ENCODE measurements at places on chromosomes 6 and 20. TPM values are rescaled to one million over a fixed set of nuclear protein-coding genes. Genes with fewer than 3 reads are reported as not detected.

WRNIP1 gene
- total RNA-seq = 58.7 TPM

DNA sequence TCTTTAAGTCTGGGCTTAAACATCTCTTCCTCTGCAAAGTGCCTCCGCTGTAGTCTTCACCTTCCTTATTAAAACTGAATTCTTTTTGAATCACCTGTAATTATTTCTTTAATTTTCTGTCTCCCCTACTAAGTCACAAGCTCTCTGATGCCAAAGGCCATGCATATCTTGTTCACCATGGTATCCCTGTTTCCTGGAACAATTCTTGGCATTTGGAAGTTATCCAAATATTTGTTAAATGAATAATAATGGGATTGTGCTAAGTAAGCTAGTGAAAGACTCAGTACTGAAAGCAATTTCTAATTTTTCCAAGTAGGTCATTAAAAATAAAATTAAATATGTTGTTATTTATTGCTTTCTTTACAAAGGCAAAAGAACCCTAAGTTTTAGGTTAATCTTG, 12.2 kb downstream of the SNAP91 start:
- DNase-seq = no peak

RAB32 gene
- total RNA-seq = 0.51 TPM

MAP7 gene
- 0.51 TPM for total RNA-seq

- DNase-seq = no peak
Measured at GRCh38 chr20:6956056-6956455, 188.6 kb downstream of the BMP2 start.

- DNase-seq = no peak
Measured at GRCh38 chr6:91082311-91082832, 495.5 kb upstream of the MAP3K7 start.

GRCh38 chr20:61957961-61958715, 107.5 kb downstream of the TAF4 start:
- no peak for DNase-seq

GPX5 gene
- not detected for total RNA-seq

GRCh38 chr6:165218829-165219228, 90.6 kb downstream of the C6orf118 start:
- DNase-seq = no peak

DNA sequence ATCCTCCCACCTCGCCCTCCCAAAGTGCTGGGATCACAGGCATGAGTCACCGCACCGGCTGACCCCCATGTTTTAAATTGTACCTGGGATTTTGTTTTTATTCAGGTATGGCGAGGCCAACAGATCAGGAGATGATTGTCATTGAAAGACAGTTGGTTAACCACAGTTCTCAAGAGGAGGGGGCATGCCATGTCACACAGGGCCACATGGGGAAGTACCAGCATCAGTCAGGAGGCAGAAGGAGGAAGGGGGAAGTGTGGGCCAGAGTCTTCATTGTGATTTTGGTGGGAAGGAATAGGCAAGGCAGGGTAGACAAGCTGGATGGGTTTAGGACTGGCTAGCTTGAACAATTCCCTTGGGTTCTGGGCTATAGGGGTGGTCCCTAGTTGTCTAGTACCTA, 9.9 kb upstream of the MMP9 start:
- DNase-seq = no peak

DNA sequence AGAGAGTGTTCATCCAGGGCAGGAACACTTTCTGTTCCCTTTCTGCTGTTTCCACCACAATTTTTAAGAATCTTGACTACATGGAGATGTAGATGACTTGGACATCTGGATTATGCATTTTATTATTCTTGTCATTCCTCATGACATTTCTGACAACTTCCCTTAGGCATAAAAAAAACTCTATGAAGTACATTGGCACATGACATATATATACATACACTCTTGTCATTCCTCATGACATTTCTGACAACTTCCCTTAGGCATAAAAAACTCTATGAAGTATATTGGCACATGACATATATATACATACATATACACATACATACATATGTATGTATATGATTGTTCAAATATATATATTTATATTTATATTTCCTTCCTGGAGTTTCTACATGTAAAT, 531.5 kb downstream of the COL12A1 start:
- DNase-seq = no peak

DNA sequence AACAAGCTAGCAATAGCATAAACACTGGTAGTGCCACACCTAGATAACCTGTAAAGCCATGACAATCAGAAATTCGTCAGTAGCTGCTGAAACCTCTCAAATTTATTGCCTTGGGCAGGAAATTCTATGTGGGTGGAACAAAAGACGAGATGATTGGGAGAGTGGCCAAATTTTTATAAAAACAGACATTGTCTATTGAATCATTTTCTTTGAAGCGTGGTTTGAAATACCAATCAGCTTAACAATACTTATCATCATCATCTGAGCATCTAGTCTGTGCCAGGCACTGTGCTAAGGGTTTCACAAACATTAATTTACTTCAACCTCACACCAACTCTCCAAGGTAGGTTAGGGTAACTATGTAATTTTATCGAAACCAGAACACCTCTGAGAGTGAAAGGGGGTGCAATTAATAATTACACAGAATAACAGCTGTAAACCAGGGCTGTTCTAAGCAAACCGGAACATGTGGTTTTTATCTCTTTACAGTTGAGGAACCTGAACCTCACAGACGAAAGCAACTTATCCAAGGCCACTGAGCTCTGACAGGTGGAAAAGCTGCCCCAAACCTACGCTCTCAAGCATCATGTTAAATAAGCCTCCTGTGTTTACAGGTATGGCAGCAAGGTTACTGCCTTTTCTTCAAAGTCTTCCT, 43.4 kb downstream of the NHSL1 start:
- peak; percentile 70 for DNase-seq

DNA sequence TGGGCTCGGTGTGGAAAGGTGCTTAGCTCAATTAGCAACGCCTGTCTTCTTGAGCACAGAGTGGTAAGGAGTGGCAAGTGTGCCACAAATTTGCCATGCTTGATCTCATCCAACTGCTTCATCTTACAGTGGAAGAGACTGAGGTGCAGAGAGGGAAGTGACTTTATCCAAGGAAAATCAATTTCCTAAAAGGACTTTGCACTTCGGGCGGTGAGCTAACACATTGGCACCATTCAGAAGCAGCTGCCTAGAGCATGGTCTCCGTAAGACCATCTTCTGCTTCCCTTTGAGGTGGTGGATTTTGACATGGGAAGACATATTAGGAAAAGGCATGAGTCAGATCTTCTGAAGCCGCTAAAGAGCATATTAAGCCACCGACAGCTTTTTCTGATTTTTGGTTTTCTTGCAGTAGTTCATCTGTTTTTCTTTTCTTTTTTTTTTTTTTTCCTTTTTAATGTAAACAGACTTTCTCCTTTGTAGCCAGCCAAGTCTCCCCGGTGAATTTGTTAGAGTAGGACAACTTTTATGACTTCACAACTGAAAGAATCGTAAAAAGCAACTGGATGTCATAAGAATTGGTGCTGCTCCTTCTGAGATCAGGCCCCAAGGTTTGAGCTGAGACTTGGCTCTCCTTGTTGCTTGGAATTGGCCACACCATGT, 273.2 kb downstream of the CDC5L start:
- no peak for DNase-seq

- no peak for DNase-seq
Measured at GRCh38 chr6:147547369-147547902, 38.9 kb downstream of the SAMD5 start.

DNA sequence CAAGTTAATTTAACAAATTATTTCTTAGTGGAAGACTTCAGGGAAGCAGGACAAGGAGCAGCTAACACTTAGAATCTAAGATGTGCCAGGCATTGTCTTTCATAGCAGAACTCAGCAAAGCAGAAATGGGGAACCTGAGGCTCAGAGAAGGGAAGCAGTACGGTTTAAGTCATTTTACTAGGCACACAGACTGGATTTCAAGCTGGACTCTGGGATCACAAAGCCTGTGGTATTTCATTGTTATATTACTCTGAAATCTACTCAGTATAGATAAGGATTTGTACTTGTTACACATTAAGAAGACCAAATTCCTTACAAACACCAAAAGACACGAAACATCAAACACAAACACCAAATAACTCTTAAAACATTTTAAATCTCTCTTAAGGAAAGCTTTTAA, 199.6 kb downstream of the ISM1 start:
- DNase-seq = no peak

DNA sequence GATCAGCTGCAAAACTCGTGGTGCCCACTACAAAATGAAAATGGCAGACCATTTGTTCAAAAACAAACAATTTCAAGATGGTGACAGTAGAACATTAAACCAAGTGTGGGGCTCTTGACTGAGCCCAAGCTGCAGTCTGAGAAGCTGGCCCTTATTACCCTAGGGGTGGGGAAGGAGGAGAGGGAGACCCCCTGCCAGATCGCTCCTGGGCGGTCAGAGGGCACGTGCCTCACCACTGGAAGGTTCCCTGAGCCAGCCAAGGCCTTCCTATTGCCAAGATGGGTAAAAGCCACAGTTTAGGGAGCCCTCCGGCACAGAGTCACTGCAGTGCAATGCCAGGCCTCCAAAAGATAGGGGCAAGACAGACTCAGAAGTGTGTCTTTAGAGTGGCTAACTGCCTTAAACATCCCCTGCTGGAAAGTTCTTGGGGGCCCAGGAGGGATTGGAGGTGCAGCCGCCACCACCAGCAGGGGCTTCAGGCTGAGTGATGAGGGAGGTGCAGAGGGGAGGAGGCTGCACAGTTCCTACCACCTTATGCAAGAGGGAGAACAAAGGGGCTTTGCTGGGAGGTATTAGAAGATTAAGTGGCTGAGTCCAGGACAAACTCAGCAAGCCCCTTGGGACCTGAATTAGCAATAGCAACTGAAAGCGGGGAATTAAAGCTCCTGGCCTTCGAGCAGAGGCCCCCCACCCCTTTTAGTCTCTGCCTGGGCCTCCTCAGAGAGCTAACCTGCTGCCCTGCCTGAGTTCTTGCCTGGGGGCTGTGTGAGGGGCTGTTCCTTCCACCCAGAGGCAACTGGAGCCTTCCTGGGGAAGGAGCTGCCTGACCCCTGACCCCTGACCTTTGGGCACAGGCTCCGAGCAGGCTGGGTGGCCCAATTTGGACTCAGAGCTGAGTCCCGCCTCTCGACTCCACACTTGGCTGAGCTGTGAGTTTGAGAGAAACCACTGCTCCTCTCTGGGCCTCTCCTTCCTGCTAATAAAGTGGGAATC, 88.4 kb downstream of the VEGFA start:
- peak; percentile 28 for DNase-seq

DNA sequence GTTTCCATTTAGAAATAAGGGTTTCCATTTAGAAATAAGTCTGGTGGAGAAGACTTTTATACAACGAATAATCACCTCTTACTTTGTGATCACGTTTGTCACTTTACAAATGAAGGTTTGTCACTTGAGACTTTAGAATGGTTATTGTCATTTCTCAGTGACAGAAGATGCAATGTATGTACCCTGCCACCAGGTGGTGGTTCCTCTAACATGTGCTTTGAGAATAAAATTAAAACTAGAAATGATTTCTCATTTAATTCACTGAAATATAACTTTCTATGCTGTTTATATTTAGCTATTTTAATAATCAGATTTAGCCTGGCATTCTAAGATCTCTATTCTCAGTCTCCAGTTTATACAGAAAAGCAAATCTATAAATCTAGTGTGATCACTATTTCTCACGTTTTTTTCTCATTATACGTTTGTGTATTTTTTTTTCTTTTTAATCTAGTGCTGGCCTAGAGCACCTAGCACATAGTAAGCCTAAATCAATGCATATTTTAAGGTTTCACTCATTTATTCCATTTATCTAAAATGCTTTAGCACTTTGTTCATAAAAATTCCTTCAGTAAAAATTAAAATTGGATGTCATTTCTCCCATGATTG, 57.4 kb upstream of the TFAP2D start:
- DNase-seq = no peak

SPACA1 gene
- not detected for total RNA-seq

- no peak for DNase-seq
Measured at GRCh38 chr6:139313229-139313628, 21.4 kb upstream of the TXLNB start.

DNA sequence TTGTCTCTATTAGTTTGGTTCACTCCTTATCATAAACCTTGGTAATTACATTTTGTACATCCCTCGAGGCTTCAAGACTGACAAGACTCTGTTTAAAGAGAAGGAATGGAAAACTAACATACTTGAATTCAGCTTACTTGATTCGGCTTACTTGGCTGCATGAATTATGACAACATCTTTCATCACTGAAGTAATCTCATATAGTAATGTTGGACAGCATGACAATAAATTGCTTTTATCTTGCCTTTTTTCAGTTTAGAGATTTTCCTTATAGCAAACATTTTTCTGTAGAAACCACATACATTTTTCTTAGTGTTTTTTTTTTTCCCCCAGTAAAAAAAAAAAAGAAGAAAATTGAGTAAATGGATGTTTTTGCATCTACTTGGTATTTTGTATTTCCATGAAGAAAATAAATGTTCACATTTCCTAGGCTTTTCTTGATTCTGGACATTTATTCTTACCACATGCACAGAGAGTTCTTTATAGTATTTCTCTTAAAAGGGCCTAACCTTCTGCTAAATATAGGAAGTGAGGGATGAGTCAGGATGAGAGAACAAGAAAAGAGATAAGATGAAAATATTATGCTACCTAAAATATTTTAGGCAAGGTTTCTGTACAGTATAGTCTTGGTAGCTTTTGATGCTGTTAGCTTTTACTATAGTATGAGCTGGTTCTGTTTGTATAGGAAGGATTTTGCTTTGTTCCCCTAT, 101.0 kb upstream of the HDGFL1 start:
- DNase-seq = no peak

CNPY3 gene
- 53.1 TPM for total RNA-seq

CHRNA4 gene
- not detected for total RNA-seq

TREM1 gene
- not detected for total RNA-seq

- peak; percentile 36 for DNase-seq
Measured at GRCh38 chr20:21548390-21549035, 34.6 kb upstream of the NKX2-2 start.

NHLRC1 gene
- 0.24 TPM for total RNA-seq

Data from CD8-positive, alpha-beta memory T cell (primary cell).